CD4-positive, alpha-beta T cell treated with Interleukin-12 subunit alpha and Interleukin-12 subunit beta, for 1 hour (primary cell): ENCODE measurements at places on chromosomes 12 and 14.

DNA sequence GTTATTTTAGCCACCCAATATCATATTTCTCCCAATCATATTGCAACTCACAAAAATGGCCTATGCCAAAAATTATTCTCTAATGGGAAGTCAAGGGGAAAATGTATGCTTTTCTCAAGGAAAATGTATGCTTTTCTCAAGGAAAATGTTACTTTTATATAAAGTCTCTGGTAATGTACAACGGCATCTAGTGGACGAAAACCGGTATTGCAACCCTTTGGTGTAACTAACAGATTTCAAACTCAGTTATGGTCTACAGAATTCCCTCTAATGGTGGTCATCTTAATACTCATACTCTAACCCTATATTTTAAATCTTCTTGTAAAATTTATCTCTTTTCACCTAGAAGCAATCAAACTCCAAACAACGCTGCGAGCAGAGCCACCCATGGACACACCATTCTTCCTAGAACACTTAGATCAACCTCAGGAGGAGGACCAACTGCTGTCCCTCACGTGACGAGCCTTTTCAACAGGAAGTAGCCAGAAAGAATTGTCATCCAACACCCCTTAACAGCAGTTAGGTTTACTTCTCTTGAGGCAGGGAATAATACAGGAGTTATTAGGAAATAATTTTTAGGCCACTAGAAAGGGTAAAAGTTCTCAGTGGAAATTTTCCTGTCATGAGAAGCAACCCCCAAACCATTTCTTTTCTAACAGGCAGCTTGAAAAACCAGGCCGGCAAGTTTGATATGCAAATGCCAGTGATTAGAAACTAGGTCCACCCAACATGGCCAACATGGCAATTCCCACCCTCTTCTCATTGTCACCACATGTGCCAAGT lies 20.1 kb downstream of the APOBEC1 start:
- peak; percentile 52 for DNase-seq

GRCh38 chr12:22533155-22533554 lies 11.2 kb downstream of the C2CD5 start:
- DNase-seq, result no peak

DNA sequence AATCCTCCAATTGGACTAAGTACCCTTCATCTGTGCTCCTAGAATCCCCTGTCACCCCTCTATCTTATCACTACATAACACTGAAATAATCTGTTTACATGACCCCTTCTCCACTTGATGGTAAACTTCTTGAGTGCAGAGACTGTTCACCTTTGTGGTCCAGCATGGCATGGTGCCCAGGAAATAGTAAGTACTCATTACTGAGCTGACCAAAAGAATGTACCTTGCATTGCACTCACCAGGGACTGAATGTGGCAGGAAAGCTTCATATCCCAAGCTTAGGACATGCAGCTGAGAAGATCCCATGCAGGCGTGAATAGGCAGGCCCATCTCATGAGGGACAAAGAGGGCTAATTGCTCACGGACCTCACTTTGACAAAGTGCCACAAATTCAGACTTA lies 1.4 kb upstream of the GARIN2 start:
- no peak for DNase-seq

DNA sequence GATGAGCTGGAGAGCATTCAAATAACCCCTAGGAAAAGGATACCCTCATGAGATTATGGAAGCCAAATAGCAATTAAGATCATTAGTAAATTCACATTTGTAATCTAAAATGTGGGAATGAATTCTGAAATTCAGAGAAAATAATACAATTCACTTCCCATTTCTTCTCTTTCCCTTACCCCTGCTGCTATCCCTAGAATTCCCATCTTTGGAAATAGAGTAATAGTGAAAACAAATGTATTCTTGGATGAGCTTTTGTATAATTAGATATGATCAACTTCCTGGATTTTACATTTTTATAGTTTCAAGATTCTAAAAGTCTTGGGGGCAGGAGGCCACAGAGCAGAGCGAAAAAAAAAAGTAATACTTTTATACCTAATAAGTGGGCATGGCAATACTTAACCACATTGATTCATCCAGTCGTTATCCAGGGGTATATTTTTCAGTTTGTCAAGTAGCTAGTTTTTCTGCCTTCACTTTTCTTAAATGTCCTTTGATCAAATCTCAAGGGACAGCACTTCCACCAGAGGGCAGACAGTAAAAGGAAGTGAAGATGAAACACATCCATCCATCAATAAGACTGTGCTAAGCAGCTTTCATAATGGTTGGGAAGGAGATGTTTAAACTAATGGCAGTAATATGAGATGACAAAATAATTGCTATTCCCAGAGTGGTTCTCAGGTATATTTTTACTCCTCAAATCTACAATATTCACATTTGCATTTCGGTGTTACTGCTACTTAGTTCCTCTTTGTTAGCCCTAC lies 401.3 kb downstream of the DIO2 start:
- DNase-seq, result no peak

DNA sequence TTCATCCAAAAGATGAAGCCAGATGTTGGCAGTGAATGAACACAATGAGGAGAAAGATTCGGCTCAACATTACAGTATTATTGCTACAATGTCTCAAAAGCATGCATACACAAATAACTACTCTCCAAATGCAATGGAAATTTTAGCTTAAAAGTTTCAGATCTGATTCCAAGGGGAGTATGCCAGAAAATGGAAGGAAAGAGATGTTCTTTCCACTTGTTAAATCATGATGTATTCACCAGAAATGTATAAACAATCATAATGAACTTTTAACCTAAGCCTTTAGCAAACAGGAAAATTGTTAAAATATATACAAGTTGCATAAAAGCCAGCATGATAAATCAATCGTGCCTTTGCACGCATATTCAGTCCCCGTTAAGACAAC lies 62.1 kb downstream of the SH2B3 start:
- DNase-seq, result no peak

GRCh38 chr12:55818140-55818728 lies 393 bp downstream of the ORMDL2 start:
- DNase-seq, result no peak

GRCh38 chr12:56998981-56999380 lies 7.4 kb downstream of the ZBTB39 start:
- no peak for DNase-seq

DNA sequence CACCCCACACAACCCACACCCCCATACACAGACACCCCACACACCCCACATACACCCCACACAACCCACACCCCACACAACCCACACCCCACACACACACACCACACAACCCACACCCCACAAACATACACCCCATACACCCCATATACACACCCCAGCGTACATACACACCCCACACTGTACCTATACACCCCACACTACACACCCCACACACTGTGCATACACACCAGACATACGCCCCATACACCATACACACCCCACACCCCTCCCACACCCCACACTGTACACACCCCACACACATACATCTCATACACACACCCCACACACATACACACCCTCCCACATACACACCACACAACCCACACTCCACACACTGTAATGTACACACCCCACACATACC lies 80.2 kb downstream of the NOC4L start:
- DNase-seq, result no peak

DNA sequence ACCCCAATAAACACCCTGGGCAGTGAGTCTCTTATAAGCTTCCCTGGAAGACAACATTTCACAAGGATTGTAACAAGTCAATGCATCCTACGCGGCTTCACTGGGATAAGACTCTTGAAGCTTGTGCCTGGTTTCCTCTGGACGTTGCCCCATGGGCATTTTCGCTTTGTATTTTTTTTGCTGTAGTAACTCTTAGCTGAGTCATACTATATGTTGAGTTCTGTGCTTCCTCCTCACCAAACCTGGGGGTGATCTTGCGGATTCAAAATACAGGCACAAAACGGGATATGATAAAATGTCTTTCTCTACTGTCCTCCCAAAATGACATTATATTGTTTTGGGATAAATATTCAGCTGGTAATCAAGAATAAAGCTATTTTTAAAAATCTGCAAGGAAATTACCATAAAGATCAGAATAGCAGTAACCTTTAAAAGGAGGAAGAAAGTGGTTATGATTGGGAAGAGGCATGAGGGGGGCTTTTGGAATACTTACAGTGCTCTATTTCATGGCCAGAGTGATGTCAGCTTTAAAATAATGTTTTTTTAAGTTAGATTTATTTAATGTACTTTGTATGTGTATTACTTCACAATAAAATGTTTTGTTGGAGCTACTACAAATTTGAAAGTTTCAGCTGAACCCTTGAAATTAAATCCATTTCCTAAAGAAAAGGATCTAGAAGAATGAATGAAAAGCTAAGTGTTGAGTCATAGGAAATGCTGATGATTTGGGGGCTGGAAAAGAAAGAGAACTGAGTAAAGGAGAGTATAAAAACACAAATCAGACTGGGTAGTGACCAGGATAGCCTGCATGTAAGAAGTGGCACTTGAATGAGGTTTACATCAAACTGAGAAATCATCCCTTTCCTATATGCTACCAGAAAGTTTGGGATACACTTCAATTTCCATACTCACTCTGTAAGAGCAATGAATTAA lies 14.7 kb downstream of the BTBD7 start:
- no peak for DNase-seq

GRCh38 chr12:52992699-52993557 lies 13.3 kb upstream of the EIF4B start:
- no peak for DNase-seq

DNA sequence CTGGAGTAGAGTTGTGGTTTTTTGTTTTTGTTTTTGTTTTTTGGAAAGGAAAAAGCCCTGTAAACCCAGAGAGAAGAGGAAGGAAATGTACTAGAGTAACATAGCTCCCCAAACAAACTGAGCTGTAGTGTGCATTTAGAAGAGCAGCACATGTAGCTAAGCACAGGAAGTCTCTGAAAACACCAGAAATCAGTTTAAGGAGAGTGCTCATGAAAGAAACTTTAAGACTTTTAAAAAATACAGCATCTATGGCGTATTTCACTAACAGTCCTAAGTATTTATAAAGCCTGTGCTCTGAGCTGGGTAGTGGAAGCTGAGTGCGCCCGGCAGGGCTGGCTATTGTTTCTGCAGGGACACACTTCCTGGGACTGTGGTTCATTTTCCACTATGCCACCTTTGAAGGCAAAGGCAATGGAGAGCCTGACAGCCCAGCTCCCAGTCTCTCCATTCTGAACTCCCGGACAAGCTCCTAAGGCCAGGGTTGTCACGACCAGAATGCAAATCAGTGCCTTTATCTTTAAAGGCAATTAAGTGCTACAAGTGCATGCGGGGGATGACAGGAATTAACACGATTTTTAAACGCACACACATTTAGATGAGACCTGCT lies 45.4 kb downstream of the NIN start:
- no peak for DNase-seq

- no peak for DNase-seq
These were observed 20.9 kb downstream of the PLEKHA5 start for GRCh38 chr12:19150273-19150900.
